ENCODE measurements at places on chromosomes 3 and 15.

DNA sequence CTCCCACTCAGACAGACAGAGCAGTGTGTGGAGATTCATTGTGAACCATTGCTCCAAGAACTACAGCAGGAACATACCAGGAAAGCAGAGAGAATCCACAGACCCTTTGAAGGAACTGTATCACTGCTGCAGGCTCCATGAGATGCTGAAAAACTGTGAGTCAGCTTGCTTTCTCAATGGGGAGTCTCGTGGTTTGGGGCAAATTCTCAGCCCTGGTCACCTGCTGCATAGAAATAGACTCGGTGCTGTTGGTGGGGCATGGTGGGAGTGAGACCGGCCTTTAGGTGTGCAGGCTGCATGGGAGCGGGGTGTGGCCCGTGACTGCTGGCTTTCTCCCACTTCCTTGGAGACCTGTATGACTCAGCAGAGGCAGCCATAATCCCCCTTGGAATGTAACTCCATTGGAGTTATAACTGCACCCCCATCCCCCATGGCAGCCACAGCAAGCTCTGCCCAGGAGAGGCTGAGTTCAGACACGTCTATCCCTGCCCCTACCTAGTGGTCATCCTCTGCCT is 35.6 kb downstream of the ALCAM start:
- DNase-seq = no peak

- DNase-seq = no peak
Measured at GRCh38 chr3:159008401-159008800, 206.5 kb downstream of the MFSD1 start.

GRCh38 chr3:190227064-190227463 is 95.2 kb downstream of the CLDN1 start:
- no peak for DNase-seq

- no peak for DNase-seq
Measured at GRCh38 chr3:30688776-30689641, 82.6 kb downstream of the TGFBR2 start.

DNA sequence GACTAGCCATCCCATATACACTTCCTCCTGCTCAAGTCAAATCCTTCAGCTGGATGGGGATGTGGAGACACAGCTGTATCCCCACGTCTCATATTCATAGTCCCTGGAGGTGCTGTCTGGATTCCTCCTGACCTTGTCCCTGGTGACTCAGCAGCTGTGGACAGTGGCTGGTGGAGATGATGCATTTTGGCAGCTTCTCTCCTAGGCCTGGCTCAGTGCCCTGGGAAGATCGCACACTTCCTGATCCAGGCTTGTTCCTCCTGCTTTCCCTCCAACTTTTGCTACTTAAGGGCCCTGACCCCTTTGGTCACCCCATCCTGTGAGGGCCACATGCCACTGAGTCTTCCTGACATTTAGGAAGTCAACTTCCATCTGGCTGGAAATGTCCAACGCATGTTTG is 44.4 kb downstream of the ADAMTSL3 start:
- DNase-seq = no peak

DNA sequence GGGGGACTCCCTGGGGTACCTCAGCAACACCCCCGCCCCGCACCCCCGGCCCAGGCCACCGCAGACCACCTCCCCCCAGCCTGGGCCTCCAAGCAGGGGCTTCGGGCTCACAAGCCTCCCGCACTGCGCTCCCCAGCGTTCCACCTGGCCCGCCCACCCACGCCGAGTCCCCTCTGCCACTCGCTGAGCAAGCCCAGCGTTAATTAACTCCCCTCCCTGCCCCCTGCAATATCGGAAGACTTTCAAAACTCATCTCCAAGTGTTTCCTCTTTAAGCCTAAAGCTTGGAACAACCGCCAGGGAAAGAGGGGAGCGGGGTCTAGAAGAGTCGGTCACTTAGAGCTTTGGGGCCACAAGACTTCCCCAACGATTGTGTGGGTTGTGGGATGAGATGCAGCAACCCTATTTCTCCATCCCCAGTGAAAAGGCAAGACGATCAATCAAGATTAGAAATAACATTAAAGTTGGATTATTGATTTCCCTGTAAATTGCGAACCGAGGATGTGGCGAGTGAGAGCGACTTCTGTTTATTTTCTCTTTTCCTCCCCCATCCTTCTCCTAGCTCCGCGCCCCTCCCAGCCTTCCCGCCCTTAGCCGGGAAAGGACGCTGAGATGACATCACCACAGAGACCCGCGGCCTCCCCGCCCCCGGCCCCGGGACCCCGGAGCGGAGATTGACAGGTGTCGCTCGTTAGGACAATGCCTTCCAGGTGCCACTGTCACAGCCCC is 30.2 kb downstream of the NR2F2 start:
- peak; percentile 86 for DNase-seq

All from kidney (tissue), 22 donors.